ENCODE measurements at places on chromosomes 3 and 15. TPM values are rescaled to one million over a fixed set of nuclear protein-coding genes. Genes with fewer than 3 reads are reported as not detected.

HACD2 gene
- total RNA-seq, result 19.3 TPM

ECE2 gene
- total RNA-seq, result not detected

- no peak for DNase-seq
These were observed 36.5 kb upstream of the NPHP3 start for GRCh38 chr3:132758740-132759139.

CCDC66 gene
- total RNA-seq, result 22.5 TPM

- peak; percentile 76 for DNase-seq
These were observed 47.9 kb upstream of the TRAK1 start for GRCh38 chr3:42043099-42043813.

- no peak for DNase-seq
These were observed 162.5 kb downstream of the FMN1 start for GRCh38 chr15:33032053-33032452.

DNA sequence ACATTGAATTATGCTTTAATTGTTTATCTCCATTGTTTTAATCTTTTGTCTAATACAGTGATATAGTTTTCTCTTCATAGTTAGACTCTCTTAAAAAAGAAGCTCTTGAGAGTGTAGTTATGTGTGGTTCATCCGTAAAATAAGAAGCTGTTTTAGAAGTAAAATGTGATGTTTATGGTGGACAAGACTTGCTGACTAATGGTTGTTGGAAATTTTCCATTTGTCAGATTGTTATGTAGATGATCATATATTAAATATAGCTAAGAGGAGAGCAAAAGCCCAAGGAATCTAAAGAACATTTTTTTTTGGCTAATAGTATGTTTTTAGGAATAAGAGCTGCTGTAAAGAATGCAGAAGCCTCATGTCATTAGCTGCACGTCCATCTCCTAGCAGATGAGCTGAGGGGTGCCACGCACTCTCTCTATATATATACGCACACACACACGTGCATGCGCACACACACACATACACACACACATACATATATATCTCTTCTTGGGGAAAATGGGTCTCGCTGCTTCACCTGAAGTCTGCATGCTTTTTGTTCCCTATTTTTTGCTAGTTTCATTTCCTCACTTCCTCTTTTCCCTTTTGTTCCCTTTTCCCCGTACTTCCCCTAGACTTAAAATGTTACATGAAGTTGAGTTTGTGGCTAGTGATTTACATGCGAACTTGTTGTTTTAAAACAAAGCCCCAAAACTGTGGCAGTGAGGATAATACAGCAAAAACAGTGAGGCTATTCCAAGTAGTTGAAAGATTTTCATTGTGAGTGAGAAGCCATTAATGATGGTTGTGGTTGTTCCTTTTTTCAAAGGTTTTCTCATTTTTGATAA lies 107.8 kb downstream of the MBNL1 start:
- DNase-seq, result peak; percentile 62

DNA sequence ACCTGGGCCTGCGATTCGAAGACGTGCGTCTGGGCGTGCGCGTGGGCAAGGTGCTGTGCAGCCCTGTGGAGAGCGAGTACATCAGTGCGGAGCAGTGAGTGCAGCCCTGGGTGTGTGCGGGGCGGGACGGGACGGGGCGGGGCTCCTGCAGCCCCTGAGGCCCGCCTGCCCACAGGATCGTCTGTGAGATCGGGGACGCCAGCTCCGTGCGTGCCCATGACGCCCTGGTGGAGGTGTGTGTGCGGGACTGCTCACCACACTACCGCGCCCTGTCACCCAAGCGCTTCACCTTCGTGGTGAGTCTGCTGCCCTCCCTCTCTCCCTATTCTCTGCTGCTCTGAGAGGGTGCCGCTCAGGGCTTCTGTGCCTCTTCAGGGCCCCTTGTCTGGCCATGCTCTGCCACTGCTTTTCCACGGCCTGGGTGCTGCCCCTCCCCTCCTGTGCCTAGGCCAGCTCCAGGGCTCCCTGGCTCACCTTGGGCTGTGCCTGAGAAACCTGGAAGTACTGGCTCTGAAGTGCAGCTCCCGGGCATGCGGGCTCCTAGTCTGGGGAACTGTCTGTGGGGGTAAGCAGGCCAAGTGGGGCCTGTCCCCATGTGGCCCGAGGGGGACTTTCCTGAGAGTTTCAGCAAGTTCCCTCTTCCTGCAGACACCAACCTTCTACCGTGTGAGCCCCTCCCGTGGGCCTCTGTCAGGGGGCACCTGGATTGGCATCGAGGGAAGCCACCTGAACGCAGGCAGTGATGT lies 31.8 kb downstream of the PLXNA1 start:
- DNase-seq, result no peak

- no peak for DNase-seq
These were observed 359.8 kb downstream of the LPP start for GRCh38 chr3:188513662-188514328.

All from fibroblast of villous mesenchyme (primary cell).